ENCODE measurements at places on chromosomes 11 and 22. TPM values are rescaled to one million over a fixed set of nuclear protein-coding genes. Genes with fewer than 3 reads are reported as not detected.
A peak's percentile ranks its signal among the peaks of the same experiment; 100 is the strongest.

MAJIN gene
- total RNA-seq: 1.7 TPM

MS4A12 gene
- not detected for total RNA-seq

RGL4 gene
- total RNA-seq: 22.9 TPM

RIMBP3C gene
- total RNA-seq: 0.19 TPM

NUDT8 gene
- 24.6 TPM for total RNA-seq

RASL10A gene
- 0.84 TPM for total RNA-seq

SCARF2 gene
- 1.4 TPM for total RNA-seq

RTN4RL2 gene
- total RNA-seq: 1.1 TPM

CYTH4 gene
- 87.5 TPM for total RNA-seq

ANGPTL5 gene
- total RNA-seq: not detected

AMBRA1 gene
- 32.2 TPM for total RNA-seq

GRCh38 chr22:17767233-17768065 lies 6.8 kb downstream of the BID start:
- H3K27me3 ChIP-seq: peaks cover 20% of the 10 kb centered on the region
- peak overlapping the region; percentile 72 for H3K4me3 ChIP-seq
- DNase-seq: peak; percentile 78
- peak overlapping the region; percentile 0 for H3K27ac ChIP-seq

- no peak overlapping the region for H3K27ac ChIP-seq
- no peak for DNase-seq
- no peaks in the 10 kb centered on the region for H3K4me1 ChIP-seq
- no peak overlapping the region for H3K4me3 ChIP-seq
- H3K36me3 ChIP-seq: no peaks in the 10 kb centered on the region
- peaks cover 23% of the 10 kb centered on the region for H3K27me3 ChIP-seq
Measured at GRCh38 chr11:5473921-5474320, 14.6 kb upstream of the OR52D1 start.

DNA sequence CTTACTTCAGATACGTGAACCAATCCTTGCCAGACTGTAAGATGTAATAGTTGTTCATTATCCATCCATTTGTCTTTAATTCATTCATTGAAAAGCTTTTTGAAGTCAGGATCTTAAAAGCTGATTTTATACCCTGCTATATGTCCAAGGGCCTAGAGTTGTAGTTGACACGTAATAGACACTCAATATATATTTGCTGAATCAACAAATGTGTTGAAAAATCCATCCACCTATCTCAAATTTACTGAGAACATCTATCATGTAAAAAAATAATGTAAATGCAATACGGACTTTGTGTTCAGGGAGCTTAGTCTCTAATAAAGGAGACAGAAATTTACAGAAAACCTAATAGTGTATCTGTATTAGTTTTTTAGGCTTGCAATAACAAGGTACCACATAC lies 521.0 kb downstream of the METTL15 start:
- no peaks in the 10 kb centered on the region for H3K27me3 ChIP-seq
- no peak overlapping the region for H3K4me3 ChIP-seq
- no peaks in the 10 kb centered on the region for H3K36me3 ChIP-seq
- DNase-seq: no peak
- no peak overlapping the region for H3K27ac ChIP-seq
- no peaks in the 10 kb centered on the region for H3K4me1 ChIP-seq

DNA sequence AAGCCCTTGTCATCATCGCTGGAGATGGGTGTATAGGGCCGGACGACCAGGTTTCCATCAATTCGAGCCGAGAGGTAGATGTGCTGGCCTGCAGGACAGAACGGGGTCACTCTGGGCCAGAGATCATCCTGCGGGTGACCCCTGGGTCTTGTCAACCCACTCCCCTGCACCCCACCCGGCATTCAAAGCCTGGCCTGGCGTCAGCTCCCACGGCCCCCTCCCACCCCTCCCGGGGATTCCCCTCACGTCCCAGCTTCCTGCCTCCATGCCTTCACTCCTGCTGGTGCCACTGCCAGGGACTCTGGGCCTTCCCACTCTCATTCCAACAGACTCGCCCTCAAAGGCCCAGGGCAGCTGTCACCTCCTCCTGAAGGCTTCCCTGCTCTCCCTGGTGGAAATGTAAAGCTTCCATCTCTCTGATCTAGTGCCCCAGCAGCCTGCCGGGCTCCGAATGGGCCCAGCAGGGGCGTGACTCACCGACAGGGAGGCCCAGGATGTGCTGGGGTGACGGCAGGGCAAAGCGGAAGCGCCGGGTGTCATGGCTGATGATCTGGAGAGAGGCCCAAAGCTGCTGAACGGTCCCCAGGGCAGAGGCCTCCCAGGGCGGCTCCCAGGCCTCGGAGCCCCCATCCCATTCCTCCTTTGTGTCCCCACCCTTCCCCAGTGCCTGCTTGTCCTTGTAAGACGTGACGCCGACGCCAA lies 9.3 kb downstream of the ATP5MGL start:
- DNase-seq: no peak
- H3K36me3 ChIP-seq: peaks cover 1% of the 10 kb centered on the region
- peaks cover 7% of the 10 kb centered on the region for H3K4me1 ChIP-seq
- H3K4me3 ChIP-seq: no peak overlapping the region
- H3K27ac ChIP-seq: no peak overlapping the region

DNA sequence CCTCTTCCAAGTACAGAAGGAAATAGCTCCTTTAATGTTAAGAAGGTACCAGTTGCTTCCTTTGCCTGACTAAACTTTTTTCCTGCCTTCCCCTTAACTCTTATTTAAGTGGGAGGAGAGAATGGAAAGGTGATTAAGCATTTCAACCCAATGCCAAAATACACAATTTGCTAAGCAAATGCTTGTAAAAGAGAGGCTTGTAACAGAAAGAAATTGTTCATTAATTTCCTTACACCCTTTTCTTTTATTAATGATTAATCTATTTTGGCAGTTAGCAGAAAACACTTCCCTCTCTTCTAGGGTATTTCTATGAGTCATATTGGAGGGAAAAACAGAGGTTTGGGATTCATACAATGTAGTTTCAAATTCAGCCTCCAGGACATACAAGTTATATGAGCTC lies 427.6 kb upstream of the FAT3 start:
- no peak overlapping the region for H3K27ac ChIP-seq
- DNase-seq: no peak
- no peaks in the 10 kb centered on the region for H3K4me1 ChIP-seq
- H3K27me3 ChIP-seq: no peaks in the 10 kb centered on the region
- no peaks in the 10 kb centered on the region for H3K36me3 ChIP-seq
- H3K4me3 ChIP-seq: no peak overlapping the region

- H3K4me3 ChIP-seq: no peak overlapping the region
- H3K36me3 ChIP-seq: no peaks in the 10 kb centered on the region
- no peaks in the 10 kb centered on the region for H3K4me1 ChIP-seq
- no peaks in the 10 kb centered on the region for H3K27me3 ChIP-seq
Measured at GRCh38 chr22:22548910-22549309, 10.2 kb downstream of the PRAME start.

DNA sequence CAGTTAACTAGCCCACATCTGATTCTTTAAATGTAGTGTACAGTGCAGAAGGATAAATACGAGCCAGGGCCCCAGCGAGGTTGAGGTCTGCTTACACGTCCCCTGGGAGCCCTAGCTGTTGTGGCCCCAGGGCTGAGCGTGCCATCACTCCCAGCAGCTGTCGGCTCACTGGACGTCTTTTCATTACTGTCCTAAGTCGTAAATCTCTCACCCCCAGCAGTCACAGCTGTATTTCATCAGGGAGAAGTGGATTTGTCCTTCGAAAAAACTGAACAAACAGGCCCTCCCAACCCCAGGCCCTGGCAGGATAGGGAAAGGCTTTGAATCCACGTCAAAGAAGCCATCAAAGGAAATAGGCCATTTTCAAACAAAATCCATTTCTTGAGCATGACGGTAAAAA lies 110.4 kb upstream of the CSNK2A3 start:
- no peaks in the 10 kb centered on the region for H3K27me3 ChIP-seq
- DNase-seq: no peak
- H3K36me3 ChIP-seq: no peaks in the 10 kb centered on the region
- H3K27ac ChIP-seq: no peak overlapping the region
- no peak overlapping the region for H3K4me3 ChIP-seq

GRCh38 chr11:134004496-134005172 lies 47.9 kb upstream of the IGSF9B start:
- DNase-seq: no peak
- no peaks in the 10 kb centered on the region for H3K27me3 ChIP-seq
- H3K27ac ChIP-seq: no peak overlapping the region
- H3K36me3 ChIP-seq: no peaks in the 10 kb centered on the region
- no peaks in the 10 kb centered on the region for H3K4me1 ChIP-seq
- no peak overlapping the region for H3K4me3 ChIP-seq

- DNase-seq: no peak
- H3K4me1 ChIP-seq: peaks cover 14% of the 10 kb centered on the region
- no peak overlapping the region for H3K4me3 ChIP-seq
- no peak overlapping the region for H3K27ac ChIP-seq
- H3K36me3 ChIP-seq: no peaks in the 10 kb centered on the region
Measured at GRCh38 chr11:35477901-35478300, 47.5 kb downstream of the PAMR1 start.

DNA sequence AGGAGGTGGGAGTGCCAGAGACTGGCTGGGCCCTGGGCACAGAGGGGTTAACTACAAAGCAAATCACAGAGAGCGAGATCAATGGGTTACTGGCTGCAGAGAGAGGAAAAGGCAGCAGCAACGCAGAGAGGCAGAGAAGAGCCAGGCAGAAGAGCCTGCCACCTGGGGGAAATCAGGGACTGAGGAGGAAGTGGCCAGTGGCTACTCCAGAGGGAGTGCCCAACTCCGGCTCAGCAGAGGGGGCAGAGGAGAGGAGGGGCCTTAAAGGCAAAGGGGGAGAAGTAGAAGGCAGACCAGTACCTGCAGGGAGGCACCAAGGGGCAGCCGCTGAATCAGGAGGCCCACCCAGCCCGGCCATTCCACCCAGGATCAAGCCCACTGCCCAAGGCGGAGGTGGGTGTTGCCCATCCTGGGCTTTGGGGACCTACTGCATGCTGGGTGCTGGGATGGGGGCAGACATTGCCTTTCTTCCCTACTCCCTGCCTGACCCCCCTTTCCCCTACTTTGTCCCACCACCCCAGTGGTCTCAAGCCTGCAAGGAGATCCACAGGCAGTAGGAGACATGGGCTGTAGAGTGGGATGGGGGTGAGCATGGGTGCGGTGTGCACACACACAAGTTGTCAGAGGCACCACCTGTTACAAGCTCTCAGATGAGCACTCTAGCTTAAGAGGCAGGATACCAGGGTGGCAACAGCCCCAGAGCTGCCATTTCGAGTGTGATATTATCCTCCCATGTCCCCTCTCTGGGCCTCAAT lies 926 bp upstream of the GALR3 start:
- no peak for DNase-seq
- H3K27ac ChIP-seq: no peak overlapping the region
- H3K27me3 ChIP-seq: peaks cover 42% of the 10 kb centered on the region
- no peak overlapping the region for H3K4me3 ChIP-seq

GRCh38 chr11:33847251-33847650 lies 44.6 kb downstream of the LMO2 start:
- no peaks in the 10 kb centered on the region for H3K36me3 ChIP-seq
- no peak overlapping the region for H3K4me3 ChIP-seq
- H3K4me1 ChIP-seq: no peaks in the 10 kb centered on the region
- no peak overlapping the region for H3K27ac ChIP-seq

DNA sequence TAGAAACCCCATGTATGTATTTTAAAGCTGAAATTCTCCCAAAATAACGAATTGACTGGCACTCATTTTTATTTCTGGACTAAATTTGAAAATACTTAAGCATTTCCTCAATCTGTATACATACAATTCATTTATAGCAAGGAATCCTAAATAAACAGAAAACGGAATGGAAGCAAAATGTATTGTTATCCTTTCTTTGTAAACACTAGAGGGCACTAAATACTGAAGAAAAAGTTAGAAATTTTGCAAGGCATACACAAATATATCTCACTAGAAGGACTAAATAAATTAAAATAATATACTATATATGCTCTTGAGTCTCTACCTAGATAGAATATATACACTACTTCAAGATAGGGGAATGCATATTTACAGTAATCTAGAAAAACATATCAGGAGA lies 23.1 kb upstream of the ANO5 start:
- no peaks in the 10 kb centered on the region for H3K4me1 ChIP-seq
- no peaks in the 10 kb centered on the region for H3K36me3 ChIP-seq
- no peak overlapping the region for H3K4me3 ChIP-seq
- H3K27ac ChIP-seq: no peak overlapping the region
- DNase-seq: no peak
- H3K27me3 ChIP-seq: no peaks in the 10 kb centered on the region

DNA sequence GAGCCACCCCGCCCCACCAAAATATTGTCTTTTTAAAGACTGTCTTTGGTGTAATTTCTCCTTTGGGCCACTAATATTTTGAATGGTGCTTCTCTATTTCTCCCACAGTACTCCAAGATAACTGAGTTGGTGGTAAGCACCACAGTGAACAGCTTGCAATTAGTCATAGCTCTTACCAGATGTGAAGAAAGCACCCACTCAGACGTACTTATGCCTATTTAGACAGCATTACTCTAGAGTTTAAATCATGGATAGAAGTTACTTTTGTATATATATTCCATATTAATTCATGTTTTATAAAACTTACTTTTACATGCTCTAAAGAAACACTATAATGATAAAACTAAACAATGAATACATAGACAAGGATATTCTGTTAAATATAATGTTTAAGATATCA lies 12.7 kb downstream of the ANO3 start:
- H3K4me1 ChIP-seq: no peaks in the 10 kb centered on the region
- DNase-seq: no peak
- H3K4me3 ChIP-seq: no peak overlapping the region
- no peaks in the 10 kb centered on the region for H3K36me3 ChIP-seq
- no peak overlapping the region for H3K27ac ChIP-seq

GRCh38 chr22:37942133-37942532 lies 11.3 kb downstream of the C22orf23 start:
- H3K4me1 ChIP-seq: no peaks in the 10 kb centered on the region
- no peak overlapping the region for H3K27ac ChIP-seq
- H3K27me3 ChIP-seq: no peaks in the 10 kb centered on the region

- DNase-seq: no peak
- H3K27ac ChIP-seq: peak overlapping the region; percentile 90
- H3K27me3 ChIP-seq: no peaks in the 10 kb centered on the region
- H3K4me3 ChIP-seq: no peak overlapping the region
Measured at GRCh38 chr11:67397536-67397935, 4.1 kb downstream of the PPP1CA start.

- H3K27ac ChIP-seq: no peak overlapping the region
- no peaks in the 10 kb centered on the region for H3K4me1 ChIP-seq
- no peaks in the 10 kb centered on the region for H3K36me3 ChIP-seq
- DNase-seq: no peak
- H3K27me3 ChIP-seq: peaks cover 28% of the 10 kb centered on the region
Measured at GRCh38 chr22:43789452-43789851, 22.7 kb downstream of the EFCAB6 start.

- DNase-seq: no peak
- no peaks in the 10 kb centered on the region for H3K36me3 ChIP-seq
- no peak overlapping the region for H3K27ac ChIP-seq
Measured at GRCh38 chr11:8828580-8829361, 82.2 kb upstream of the AKIP1 start.

- no peaks in the 10 kb centered on the region for H3K36me3 ChIP-seq
- no peak overlapping the region for H3K4me3 ChIP-seq
- DNase-seq: no peak
Measured at GRCh38 chr11:115126092-115126491, 378.1 kb downstream of the CADM1 start.

DNA sequence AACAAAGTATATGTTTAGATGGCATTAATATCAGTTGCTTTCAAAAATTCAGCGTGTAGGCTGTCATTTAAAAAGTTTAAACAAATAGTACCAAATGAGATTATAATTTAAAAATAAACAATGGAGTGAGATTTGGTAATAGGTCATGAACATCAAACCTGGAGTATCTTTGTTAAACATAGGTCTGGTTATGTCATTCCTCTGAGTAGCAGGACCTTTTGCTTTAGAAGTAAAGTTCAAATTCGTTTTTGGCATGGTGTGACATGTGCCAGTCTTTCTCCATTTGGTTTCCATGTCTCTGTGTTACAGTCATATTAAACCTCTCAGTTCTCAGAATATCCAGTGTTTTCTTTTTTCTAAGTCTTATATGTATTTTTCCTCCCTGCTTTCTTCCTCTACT lies 242.4 kb downstream of the TMEM135 start:
- H3K27ac ChIP-seq: no peak overlapping the region
- H3K27me3 ChIP-seq: no peaks in the 10 kb centered on the region
- no peak overlapping the region for H3K4me3 ChIP-seq
- no peak for DNase-seq
